ENCODE measurements at places on chromosomes 1 and 21.

GRCh38 chr1:45007311-45007710 is 3.8 kb downstream of the HECTD3 start:
- DNase-seq = no peak

DNA sequence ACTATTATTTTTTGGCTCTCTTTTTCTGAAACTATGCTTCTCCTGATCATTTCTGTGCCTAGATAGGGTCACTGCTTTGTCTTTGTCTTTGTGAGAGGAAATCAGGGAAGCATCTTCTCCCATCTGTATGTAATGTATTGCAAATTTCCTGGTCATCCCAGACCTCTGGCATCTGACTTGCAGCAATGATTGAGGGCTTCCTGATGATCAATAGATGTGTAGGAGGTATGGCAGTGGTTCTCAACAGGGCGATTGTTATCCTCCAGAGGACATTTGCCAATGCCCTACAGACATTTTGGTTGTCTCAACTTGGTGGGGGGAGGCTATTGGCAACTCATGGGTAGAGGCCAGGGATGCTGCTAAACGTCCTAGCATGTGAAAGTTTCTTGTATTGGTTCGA is 64.7 kb downstream of the RGL1 start:
- DNase-seq = no peak

DNA sequence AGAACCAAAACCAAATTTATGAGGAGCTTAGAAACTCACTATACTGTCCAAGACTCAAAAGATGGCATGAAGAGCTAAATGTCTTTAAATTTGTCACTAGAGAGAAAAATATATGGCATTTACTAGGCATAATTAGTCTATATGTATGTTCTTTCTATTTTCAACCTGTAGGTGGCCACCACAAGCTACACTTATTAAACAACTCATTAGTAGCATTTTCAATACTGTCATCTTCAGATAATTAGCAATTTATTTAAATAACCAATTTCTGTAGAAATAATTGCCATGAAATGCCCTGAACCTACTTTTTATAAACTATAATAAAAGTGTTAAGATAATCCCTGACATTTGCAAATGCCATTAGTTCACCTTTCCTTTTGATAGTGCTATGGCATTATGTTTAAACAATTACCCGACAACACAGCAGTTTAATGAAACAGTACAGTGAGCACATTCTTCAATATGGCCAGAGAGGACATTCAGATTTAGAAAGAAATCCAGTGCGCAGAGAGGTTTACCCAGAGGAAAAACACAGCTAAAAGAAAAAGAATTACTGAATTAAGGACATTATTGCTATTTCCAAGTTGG is 522.5 kb downstream of the PTBP2 start:
- DNase-seq = no peak

DNA sequence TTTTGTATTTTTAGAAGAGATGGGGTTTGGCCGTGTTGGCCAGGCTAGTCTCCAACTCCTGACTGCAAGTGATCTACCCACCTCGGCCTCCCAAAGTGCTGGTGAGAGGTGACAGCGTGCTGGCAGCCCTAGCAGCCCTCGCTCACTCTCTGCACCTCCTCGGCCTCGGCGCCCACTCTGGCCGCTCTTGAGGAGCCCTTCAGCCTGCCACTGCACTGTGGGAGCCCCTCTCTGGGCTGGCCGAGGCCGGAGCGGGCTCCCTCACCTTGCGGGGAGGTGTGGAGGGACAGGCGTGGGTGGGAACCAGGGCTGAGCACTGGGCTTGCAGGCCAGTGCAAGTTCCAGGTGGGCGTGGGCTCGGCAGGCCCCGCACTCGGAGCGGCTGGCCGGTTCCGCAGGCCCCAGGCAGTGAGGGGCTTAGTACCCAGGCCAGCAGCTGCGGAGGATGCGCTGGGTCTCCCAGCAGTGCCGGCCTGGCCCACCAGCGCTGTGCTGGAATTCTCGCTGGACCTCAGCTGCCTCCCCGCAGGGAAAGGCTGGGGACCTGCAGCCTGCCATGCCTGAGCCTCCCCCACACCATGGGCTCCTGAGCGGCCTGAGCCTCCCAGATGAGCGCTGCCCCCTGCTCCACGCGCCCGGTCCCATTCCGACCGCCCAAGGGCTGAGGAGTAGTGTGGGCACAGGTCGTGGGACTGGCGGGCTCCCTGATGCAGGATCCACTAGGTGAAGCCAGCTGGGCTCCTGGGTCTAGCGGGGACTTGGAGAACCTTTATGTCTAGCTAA is 3.4 kb upstream of the LBR start:
- no peak for DNase-seq

GRCh38 chr1:194105381-194105780 is 919.0 kb upstream of the B3GALT2 start:
- no peak for DNase-seq

DNA sequence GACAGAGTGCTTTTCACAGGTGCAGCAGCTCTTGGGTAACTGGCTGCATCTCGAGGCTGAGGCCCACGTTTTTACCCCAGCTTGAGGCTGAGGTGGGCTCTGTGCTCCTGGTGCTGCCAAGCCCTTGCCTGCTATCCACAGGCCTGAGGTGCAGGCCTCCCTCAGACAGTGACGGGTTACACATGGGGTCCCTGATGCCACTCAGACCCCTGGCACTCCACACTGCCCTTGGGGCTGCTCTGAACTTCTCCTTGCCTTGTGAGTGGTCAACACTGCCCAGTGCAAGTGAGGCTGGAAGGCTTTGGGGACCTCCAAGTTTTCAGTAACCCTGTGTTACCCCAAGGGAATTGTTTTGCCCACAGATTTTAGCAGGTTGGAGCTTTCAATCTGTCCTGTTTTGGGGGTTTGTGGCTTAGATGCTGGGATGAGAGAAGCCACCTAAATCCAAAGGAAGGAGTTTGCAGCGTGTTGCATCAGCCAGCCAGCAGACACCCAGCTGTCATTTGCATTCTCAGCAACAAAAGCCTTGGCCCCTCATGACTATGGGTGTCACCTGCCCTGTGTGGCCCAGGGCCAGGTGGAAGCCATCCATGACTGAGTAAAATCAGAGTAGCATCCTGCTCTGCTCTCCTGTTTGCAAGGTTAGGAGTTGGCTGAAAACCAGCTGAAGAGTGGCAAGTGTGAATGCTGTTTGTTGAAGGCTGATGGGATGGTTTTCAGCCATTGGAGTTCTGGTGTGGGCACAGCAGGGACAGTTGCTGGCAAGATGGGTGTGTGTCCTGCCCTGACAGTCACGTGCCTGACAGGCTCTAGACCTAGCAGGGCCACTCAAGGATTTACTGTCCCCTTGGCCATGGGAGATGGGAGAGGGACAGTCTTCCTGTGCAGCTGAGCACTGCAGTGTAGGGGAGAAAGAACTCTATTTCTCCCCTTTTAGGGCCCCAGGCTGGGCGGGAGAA is 3.2 kb downstream of the RNF187 start:
- DNase-seq = no peak

DNA sequence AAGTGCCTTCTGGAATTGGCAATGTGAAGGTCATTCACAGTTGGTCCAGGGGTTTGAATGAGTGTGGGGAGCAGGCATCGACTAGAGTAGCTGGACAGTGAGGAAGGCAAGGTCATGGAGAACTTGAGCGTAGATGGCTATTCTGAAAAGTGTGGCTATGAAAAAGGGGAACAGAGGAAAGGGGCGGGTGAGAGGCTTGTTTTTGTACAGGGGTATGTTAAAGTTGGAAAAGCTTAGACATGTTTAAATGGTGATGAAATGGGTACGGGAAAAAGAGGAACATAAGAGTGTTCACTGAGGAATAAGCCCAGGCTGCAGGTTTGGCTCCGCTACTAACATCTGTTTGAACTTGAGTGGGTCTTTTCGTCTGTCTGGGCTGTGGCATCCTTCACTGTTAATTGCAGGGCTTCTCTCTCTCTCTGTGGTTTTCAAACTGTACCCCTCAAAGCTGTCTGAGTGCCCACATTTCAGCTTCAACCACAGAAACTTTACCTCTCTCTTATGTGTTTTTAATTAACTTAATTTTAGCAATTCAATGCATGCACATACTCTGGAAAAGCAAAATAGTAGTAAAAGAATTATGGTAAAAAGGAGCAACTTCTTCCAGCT is 70.8 kb upstream of the COA6 start:
- DNase-seq = no peak

GRCh38 chr1:244231572-244232315 is 180.7 kb downstream of the ZBTB18 start:
- DNase-seq = no peak

DNA sequence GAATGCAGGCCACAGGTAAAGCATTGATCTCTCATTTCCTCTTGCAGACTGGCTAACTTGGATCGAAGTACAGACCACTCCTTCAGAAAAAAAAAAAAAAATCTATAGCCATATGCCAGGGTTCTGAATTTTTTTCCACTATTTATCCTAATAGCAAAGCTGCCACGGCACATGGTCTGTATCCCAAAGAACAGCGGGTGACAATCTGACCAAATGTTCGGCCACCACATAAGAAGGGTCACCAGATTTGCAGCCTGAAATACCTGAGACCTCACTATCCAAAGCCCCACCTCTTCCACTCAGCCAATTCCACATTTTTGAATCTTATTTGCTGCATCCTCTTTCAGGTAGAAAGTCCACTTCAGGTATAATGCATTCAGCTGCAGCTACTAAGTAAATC is 55.6 kb upstream of the RGS7 start:
- peak; percentile 62 for DNase-seq

GRCh38 chr1:17874231-17874630 is 119.1 kb downstream of the ACTL8 start:
- DNase-seq = no peak

- DNase-seq = no peak
Measured at GRCh38 chr1:170321113-170321512, 175.4 kb downstream of the NTMT2 start.
